Karpas-422 (cell line): ENCODE measurements at places on chromosomes 3 and 15.

- no peak for DNase-seq
Observed at GRCh38 chr15:77824361-77825251, 191.9 kb upstream of the LINGO1 start.

- DNase-seq: peak; percentile 88
Observed at GRCh38 chr15:74616366-74616939, 817 bp downstream of the CLK3 start.

- no peak for DNase-seq
Observed at GRCh38 chr3:16462679-16463078, 50.8 kb downstream of the RFTN1 start.

DNA sequence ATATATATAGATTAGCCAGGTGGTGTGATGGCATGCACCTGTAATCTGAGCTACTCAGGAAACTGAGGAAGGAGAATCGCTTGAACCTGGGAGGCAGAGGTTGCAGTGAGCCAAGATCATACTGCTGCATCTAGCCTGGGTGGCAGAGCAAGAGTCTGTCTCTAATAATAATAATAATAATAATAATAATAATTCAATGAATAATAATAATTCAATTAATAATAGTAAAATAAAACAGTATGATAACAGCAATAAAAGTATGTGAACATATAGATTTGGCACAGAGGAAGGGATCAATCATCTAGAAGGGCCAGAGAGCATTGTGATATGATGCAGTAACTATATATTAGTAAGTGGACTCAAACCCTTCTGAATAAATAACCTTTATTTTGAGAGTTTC lies 314.5 kb upstream of the COL8A1 start:
- no peak for DNase-seq

DNA sequence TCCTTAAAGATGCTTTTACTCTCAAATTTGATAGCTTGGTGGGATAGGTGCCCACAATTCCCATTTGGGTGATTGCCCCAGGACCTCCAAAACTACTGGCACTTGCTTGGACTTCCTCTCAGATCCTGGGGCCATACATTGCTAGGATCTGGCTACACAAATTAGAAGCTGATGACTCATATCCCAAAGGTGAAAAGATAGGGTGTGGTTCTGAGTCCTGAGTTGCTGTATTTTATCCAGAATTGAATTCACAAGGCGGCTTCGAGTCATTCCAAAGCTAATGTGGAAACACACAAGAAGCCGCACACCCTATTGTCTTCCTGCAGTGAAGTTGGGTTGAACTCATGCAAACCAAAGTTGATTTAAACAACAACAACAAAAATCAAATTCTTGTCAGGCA lies 53.4 kb downstream of the DUT start:
- DNase-seq: no peak

DNA sequence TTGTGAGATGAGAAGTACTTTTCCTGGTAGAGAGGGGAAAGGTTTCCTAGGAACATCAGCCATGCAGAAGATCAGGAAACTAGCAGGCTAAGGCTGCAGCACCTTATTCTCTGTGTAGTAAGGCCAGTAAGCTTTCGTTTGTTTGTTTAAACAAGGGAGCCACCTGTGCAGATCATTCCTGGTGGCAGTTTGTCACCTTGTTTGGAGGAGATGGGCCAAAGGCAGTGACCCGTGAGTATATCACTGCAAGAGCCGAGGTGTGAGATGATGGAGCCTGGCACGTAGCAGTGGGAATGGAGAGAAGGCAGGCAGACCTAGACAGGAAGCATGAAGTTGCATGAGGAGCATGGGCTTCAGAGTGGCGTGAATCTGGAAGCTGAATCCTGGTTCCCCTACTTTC lies 19.6 kb downstream of the ATG7 start:
- DNase-seq: no peak

GRCh38 chr3:197354568-197355001 lies 56.2 kb upstream of the DLG1 start:
- no peak for DNase-seq

- peak; percentile 51 for DNase-seq
Observed at GRCh38 chr3:13088028-13089006, 15.1 kb upstream of the IQSEC1 start.

- DNase-seq: no peak
Observed at GRCh38 chr3:120364821-120365220, 15.7 kb upstream of the LRRC58 start.

GRCh38 chr3:122859021-122859805 lies 64.3 kb downstream of the SLC49A4 start:
- no peak for DNase-seq

GRCh38 chr15:45829336-45830153 lies 194.7 kb downstream of the SQOR start:
- no peak for DNase-seq

DNA sequence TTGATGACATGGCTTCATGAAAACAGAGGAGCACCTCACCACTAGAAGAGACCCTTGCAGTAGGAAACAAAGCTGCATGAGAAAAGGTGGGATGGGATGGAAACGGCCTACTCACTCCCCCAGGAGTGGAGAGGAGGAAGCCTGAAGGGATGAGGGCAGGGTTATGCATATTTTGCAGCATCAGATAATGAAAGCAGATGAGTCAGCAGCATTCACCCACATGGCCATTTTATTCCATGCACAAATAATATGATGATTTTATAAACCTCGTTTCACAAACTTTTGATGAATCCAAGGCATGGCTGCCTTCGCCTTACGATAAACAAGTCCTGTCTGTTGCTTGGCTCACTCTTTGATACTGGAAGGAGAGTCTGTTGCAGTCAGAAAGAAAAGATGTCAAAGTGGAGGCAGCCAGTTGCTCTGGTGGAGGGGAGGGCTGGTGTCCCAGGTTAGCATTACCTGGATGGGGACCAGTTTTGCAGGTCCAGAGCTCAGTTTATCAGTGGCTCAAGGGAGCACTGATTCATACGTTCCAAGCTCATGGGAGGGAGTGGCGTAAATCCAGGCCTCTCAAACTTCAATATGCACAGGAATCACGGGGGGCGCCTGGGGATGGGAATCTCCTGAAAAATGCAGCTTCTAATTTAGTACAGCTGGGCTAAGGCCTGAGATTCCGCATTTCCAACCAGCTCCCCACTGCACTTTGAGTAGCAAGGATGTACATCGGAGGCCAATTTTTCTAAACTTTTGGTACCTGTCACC lies 9.2 kb upstream of the EHD4 start:
- DNase-seq: no peak

GRCh38 chr3:30269751-30270445 lies 336.5 kb upstream of the TGFBR2 start:
- peak; percentile 54 for DNase-seq

DNA sequence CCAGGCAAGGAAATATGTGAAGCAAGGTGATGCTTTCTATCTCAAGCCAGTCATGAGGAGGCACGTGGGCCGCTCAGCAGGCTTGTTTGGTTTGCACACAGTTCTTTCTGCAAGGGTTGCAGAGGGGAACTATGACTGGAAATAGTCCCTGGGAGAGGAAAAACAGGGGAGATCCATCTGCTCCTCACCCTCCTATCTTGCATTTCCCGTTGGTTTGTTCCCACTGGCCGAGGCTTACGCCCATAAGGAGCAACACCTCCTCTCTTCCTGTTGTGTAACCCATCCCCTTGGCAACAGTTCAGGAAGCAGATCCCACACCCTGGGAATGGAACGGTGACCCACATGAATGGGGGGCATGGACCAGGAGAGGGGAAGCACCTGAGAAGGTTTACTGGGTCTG lies 72.1 kb upstream of the MAGI1 start:
- DNase-seq: no peak

DNA sequence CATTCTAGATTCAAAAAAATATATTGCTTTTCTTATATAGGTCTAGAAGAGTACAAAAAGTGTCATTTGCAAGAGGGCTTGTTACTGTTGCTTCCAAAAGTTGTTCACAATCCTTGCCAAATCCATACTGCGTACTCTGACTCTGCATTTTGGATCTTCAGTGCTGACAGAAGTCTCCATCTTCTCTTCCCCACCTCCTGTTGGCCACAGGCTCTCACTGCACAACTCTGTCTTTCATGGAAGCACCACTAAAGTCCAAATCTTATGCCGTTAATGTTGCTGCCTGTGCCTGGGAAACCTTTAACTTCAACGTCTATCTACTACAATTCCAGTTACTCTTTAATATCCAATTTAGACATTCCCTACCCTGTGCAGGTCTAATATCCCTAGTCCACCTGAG lies 419.9 kb downstream of the NR2F2 start:
- DNase-seq: no peak

DNA sequence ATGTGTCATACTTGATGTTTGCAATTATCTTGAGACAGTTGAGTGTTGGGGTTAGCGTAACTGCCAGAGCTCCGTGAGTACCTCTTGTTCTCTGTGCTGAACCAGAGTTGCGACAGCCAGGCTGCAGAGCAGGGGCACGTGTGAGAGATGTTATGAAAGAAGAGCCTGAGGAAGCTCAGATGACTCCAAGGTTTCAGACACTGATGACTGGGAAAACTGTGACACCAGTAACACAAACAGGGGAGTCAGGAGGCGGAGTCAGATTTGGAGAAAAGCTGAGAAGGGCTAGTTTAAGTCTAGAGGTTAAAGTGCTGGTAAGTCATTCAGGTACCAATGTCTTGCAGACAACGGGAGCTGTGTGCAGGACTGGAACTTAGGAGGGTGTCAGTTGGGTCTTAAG lies 45.0 kb downstream of the BLM start:
- no peak for DNase-seq

- no peak for DNase-seq
Observed at GRCh38 chr15:56890038-56890437, 28.4 kb upstream of the TCF12 start.

DNA sequence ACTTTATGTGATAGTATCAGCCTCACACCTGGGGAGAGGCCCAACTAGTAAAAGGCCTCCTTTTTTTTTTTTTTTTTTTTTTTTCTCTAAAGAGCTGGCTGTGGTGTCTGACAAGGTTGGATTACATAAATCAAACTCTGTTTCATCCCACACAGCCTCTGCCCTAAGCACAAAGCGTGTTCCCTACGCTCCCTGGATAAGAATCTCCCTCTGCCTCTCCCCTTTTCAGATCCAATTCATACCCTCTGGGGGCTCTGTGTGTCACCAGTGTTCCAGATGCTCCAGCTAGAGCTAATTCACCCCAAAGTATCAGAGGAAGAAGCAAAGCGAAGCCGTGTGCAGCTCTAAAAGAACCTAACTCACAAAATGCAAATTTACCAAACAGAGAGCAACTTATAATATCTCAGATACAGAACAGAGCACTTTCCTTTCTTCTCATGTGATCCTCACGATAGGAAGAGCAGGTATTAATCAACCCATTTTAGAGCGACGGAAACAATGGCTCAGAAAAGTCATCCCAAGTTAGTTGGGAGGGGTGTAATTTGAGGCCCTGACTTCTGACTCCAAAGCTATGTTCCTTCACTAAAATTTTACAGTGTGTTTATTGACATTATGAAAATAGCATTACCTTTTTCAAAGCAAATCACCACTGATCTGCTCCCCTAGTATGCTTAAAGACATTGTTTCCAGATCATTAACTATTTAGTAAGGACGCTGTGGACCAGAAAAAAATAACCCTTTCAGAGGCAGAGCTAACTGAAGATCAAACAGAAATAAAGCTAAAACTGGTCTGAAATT lies 12.4 kb downstream of the BMF start:
- DNase-seq: peak; percentile 71

DNA sequence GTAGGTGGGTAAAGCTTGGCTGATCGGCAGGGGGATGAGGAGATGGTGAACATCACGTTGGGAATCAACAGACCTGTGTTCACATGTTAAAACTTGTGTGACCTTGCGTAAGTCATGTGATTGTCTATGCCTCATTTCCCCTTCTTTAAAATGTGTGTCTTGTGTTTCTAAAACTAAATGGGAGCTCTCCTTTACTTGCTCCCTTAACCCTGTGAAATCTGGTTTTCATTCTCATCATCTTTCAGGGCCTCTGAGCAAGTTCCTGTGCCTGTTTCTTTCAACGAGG lies 29.7 kb upstream of the IREB2 start:
- no peak for DNase-seq

GRCh38 chr3:155497930-155498647 lies 204.6 kb upstream of the STRIT1 start:
- DNase-seq: no peak

- DNase-seq: peak; percentile 54
Observed at GRCh38 chr3:10515884-10516495, 10.6 kb upstream of the ATP2B2 start.

GRCh38 chr3:15399970-15400369 lies 27.4 kb downstream of the METTL6 start:
- DNase-seq: peak; percentile 32

- no peak for DNase-seq
Observed at GRCh38 chr3:127411083-127411727, 123.4 kb upstream of the PRR20G start.

GRCh38 chr15:64667736-64668161 lies 107.6 kb downstream of the RBPMS2 start:
- no peak for DNase-seq

GRCh38 chr3:13878281-13879101 lies 1.4 kb downstream of the WNT7A start:
- DNase-seq: no peak

DNA sequence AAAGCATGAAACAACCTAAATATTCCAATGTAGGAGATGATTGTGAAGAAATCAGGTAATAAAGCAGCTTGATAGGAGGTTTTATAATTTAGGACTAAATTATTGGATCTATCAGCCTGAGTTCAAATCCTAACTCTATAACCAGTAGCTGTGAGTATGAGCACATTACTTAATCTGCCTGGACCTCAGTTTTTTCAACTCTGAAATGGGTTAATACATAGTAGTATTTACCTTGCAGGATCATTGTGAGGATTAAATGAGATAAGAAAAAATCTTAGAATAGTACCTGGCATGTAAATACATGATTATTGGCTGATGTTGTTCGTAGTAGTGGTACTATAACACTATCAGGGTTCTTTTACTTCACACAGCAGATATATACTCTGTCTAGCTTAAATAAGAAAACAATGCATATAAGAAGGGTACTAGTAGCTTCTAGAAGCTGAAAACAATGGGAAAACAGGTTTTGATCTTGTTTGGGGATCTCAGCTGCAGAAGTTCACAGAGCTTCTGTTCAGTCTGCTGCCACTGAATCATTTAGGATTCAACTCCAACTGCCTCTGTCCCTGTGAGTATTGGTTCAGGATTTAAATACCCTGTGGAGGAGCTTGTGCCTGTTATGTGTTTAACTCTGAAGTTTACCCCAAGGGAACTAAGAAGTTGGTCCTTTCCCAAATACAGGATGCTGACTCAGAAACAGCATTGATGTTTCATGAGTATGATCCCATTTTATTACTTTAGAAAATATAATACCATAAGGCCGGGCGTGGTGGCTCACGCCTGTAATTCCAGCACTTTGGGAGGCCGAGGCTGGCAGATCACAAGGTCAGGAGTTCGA lies 34.2 kb downstream of the KAT2B start:
- no peak for DNase-seq
